ENCODE measurements at places on chromosomes 6 and 20. TPM values are rescaled to one million over a fixed set of nuclear protein-coding genes. Genes with fewer than 3 reads are reported as not detected.

Gene ME1
- total RNA-seq: 14.5 TPM

GRCh38 chr6:132382630-132383175, 18.6 kb downstream of the MOXD1 start:
- no peak for DNase-seq

Gene CST9L
- total RNA-seq: not detected

DNA sequence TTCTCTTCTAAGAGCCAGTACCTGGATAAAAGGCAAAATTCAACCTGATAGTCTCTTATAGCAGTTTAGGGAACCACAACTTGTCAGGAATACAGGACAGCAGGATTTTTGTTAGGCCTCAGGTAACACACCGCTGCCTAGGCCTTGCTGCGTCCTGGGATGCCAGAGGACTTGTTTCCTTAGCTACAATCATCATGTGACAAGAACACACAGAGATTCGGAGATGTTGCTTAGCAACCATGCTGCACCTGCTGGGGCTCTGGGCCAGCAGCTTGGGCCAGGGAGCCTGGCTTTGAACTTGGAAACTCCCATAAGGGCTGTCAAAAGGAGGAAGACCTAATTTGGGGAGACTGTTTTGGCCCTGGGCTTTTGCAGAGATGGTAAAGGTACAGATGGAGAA, 36.1 kb upstream of the CHD6 start:
- DNase-seq: no peak

- DNase-seq: no peak
Observed at GRCh38 chr6:153401751-153402150, 270.7 kb upstream of the RGS17 start.

DNA sequence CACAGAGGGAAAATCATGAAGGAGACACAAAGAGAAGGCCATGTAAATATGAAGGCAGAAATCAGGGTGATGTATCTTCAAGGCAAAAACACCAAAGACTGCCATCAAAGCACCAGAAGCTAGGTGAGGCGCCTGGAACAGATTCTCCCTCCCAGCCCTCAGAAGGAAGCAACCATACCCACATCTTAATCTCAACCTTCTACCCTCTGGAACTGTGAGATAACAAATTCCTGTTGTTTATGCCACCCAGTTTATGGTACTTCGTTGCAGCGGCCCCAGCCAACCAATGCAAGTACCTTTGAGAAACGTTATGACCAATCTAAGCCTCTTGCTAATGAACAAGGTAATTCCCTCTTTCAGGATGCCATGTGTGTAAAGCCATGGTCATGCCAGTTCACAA, 66.2 kb upstream of the STXBP5 start:
- no peak for DNase-seq

- no peak for DNase-seq
Observed at GRCh38 chr6:130513770-130514169, 148.0 kb downstream of the TMEM200A start.

GRCh38 chr6:106688177-106688951, 59.0 kb downstream of the QRSL1 start:
- DNase-seq: no peak

DNA sequence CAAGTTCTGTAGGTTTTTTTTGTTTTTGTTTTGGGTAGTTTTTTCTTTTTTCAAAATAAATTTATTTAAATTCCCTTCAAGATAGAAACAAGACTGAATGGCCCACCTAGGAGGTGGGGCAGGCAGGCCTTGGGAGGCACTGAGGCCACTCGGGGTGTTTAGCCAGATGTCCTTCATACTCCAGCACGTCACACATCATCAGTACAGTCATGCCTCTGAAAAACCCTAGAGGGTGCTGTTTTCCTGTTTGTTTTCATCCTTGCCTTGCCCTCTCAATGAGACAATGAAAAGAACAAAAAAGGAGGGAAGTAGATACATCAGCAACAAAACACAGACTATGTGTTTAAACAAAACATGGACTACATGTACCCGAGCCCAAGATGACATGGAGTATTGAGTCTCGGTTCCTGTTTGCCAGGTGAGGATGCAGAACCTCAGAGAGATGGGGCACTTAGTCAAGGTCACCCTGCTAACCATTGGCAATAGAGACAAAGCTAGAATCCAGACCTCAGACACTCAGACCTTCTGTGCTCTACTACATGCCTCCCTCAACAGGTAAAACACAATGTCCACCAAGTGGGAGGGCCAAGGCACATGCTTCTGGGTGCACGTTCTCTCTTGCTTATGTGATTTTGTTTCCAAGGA, 26.8 kb upstream of the CLIC5 start:
- no peak for DNase-seq

Gene SIRPB1
- 4.9 TPM for total RNA-seq

- no peak for DNase-seq
Observed at GRCh38 chr20:62753626-62754025, 42.6 kb upstream of the MRGBP start.

- no peak for DNase-seq
Observed at GRCh38 chr6:73893696-73894095, 197.7 kb downstream of the CD109 start.

DNA sequence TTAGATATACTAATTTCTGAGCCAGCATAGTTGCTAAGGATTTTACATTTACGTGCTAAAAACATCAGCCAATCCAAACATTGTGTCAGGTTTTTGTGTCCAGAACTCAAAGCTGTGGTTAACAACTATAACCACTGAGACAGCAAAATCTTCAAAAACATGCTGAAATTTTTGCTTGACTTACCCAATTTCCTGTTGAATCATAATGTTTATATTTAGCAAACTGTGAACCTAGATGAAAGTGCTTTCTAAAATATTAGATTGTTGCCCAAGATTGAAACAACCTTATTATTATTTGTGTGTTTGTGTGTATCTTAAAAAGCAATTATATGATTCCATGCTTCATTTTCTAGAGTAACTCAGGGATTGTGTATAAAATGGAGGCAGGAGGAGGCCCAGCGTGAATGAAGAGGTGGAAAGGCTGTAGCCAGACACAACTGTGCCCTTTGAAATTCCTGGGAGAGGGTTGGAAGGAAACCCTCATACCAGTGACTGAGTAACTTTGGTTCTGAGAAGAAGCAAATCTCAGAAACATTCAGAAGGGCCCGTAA, 48.0 kb downstream of the ARMC2 start:
- DNase-seq: no peak

GRCh38 chr6:141492521-141493284, 640.0 kb upstream of the GJE1 start:
- DNase-seq: no peak

GRCh38 chr20:40811660-40812414, 122.8 kb upstream of the MAFB start:
- DNase-seq: no peak

GRCh38 chr6:161272635-161273273, 1.1 kb downstream of the AGPAT4 start:
- DNase-seq: no peak

DNA sequence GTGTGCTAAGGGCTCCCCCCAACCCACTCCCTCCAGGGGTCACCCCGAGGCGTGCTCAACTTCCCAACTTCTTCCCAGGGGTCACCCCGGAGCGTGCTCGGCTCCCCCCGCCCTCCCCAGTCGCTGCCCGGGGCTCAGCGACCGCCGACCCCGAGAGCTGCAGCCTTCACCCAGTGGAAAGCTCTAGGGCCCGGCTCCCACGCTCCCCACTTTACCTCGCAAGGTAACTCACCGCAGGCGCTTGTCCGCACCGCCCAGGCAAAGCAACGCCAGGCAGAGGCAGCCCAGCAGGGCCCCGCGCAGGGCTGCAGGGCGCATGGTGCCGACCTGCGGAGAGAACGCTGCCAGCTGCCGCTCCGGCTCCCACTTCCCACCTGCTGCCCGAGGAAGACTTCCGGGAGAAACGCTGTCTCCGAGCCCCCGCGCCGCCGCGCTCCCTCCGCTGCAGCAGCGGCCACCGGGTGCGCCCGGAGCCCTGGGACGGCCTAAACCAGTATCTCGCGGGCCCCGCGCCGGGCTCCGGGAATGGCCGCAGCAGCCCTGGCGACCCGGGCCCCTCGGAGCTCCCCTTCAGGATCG, 396 bp downstream of the RNASET2 start:
- DNase-seq: no peak

Gene IP6K3
- 0.43 TPM for total RNA-seq

GRCh38 chr6:73694711-73695411, 1.1 kb upstream of the CD109 start:
- no peak for DNase-seq

DNA sequence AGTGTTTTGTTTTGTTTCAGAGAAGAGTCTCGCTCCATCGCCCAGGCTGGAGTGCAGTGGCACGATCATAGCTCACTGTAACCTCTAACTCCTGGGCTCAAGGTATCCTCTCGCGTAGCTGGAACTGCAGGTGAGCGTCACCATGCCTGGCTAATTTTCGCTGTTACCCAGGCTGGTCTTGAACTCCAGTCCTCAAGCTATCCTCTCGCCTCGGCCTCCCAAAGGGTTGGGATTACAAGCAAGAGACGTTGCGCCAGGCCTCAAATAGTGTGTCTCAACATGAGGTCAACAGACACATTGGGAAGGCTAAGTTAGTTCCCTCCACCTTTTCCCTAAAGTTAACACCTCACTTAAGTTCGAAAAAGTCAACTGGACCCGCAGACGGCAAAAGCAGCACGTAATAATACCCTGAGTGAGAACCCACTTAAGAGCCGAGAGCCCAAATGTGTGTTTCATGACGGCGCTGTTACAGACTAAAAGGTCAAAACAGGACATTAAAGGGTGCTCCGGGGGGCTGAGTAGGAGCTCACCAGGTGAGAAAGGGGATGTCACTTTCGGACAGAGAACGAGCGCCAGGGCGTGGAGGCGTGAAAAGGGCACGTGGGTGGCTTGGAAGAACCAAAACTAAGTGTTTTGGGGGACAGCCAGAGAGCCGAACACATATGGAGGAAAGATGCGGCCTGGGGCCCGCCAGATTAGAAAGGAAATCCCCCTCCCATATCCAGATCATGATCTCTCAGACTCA, 499 bp downstream of the TTI1 start:
- DNase-seq: no peak

Gene CTAGE9
- total RNA-seq: not detected

DNA sequence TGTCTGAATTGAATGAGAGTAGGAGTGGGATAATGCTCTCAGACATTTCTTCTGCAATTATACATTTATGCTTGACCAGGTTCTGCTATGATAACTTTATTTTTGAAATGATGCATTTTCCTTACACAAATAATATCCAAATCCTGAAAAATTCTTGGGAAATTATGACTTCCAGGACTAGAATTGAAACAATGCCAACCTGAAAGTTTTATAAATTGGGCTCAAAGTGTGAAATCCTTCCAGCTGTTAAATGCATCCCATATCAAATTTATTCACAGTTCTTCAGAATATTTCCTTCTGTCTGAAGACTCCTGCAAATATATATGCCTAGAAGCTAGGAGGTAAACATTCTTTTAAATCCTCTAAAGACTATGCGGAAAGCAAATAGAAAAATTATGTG, 155.7 kb upstream of the EYA4 start:
- DNase-seq: no peak

- no peak for DNase-seq
Observed at GRCh38 chr6:18343741-18344140, 43.4 kb upstream of the RNF144B start.

GRCh38 chr6:46310196-46310595, 139.4 kb upstream of the ENPP5 start:
- no peak for DNase-seq

GRCh38 chr6:20350215-20350614, 51.5 kb upstream of the E2F3 start:
- DNase-seq: no peak

GRCh38 chr20:5354901-5355300, 38.1 kb upstream of the PROKR2 start:
- no peak for DNase-seq

- DNase-seq: no peak
Observed at GRCh38 chr6:48610846-48611245, 499.8 kb upstream of the PTCHD4 start.

Gene MTG2
- 31.1 TPM for total RNA-seq

GRCh38 chr6:156791320-156791850, 14.2 kb downstream of the ARID1B start:
- no peak for DNase-seq

DNA sequence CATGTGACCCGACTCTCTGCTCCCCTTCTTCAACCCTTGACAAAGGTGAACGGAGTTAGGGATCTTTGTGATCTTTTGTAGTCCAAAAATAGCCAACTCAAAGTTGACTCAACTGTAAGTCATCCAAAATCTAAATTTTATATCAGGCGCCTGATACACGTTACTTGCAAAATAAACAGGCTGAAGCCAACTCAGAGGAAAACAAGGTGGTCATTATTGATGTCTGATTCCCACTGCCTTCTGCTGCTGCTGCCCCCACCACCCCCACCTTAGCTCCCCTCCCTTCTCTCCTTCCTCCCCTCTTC, 13.2 kb upstream of the RNF8 start:
- no peak for DNase-seq

Gene HS3ST5
- not detected for total RNA-seq

- no peak for DNase-seq
Observed at GRCh38 chr6:54072635-54073313, 38.5 kb upstream of the MLIP start.

- DNase-seq: no peak
Observed at GRCh38 chr6:141851063-141851462, 281.7 kb upstream of the GJE1 start.

GRCh38 chr6:110882274-110882619, 7.7 kb downstream of the AMD1 start:
- DNase-seq: no peak

Gene CDSN
- 0.34 TPM for total RNA-seq

Gene PRDM13
- total RNA-seq: not detected

- no peak for DNase-seq
Observed at GRCh38 chr6:36135053-36135731, 4.9 kb downstream of the MAPK13 start.

DNA sequence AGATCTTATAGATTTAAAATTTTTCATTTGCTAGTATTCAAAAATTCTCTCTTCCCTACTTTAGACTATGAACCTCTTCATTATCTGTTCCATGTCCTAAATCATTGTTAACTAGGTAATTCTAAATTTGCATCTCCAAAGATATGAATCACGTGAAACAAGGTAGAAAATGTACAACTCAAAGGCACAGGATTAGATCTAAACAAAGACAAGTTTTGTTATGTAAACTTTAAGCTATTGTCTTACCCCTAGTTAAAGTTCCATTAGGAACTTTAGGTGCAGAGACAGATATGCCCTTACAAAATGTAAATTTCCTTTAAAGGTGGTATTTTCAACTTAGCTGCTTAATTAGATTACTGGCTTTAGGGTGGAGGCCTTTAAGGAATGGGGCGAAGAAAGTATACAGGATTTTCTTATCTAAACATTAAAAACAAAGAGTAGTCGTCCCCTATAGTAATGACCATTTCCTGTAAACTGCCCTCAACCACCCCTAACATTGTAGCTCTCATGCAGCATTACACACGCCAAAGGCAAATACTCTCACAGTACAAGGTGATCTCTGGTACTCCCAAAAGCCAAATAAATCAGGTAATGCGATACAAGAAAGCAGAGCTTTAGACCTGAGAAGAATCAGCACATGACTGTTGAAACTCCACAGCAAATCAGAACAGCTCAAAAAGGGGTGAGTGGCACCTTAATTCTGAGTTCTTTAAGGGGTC, 57.4 kb upstream of the MRAP2 start:
- no peak for DNase-seq

Data from ovary (tissue), 10 donors.